Posterior vena cava (tissue), 2 donors: ENCODE measurements at places on chromosomes 11 and 22. TPM values are rescaled to one million over a fixed set of nuclear protein-coding genes. Genes with fewer than 3 reads are reported as not detected.

DNA sequence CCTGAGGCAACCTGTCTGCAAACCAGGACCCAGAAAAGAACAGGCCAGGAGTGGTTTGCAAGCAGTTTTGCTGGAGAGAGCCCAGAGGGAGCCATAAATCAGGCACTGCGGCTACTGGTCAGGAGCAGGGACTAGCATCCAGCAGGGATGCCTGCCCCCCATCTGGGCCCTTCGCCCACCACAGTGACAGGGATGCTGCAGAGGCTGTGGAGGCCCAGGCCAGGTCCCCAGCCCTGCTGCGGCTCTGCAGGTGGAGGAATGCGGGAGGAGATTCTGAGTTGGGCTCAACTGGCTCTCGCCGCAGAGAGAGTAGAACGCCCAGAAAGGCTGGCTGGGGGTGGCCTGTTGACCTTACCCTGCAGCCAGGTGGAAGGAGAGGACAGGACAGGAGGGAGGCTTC, 16.4 kb upstream of the NEFH start:
- no peak for DNase-seq

- peak; percentile 81 for DNase-seq
These were observed 135.1 kb downstream of the BCR start for GRCh38 chr22:23315341-23315917.

DNA sequence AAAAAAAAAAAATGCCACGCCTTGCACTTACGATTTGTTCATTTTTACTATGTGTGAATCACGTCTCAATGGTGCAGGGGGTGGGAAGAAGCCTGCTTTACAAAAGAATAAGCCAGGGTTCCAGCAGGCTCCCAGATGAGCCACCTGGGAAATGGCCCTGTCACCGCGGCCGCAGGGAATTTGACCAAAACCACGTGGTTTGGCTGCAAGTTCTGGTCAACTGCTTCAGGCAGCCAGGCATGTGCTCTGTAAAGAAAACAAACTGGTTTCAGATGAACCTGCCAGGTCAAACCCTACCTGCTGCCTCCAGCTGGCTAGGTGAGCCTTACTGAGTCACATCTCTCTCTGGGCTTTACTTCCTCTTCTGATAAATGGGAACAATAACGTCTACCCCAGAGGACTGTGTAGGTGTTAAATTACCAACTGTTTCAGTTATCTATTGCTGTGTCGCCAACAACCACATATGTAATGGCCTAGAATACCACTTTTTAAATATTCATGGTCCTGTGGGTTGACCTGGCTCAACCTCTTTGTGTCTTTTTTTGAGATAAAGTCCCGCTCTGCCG, 30.5 kb upstream of the GCAT start:
- no peak for DNase-seq

- no peak for DNase-seq
These were observed 72.4 kb downstream of the CYP2R1 start for GRCh38 chr11:14819596-14819995.

GRCh38 chr11:34595391-34595790, 25.5 kb upstream of the EHF start:
- DNase-seq: no peak

The KCNJ1 gene
- total RNA-seq: not detected

The OTOG gene
- not detected for total RNA-seq

The DNAJB7 gene
- not detected for total RNA-seq
